ENCODE measurements at places on chromosomes 2 and 18. TPM values are rescaled to one million over a fixed set of nuclear protein-coding genes. Genes with fewer than 3 reads are reported as not detected.

The BCL11A gene
- polyA plus RNA-seq: 186 TPM

The FAP gene
- not detected for polyA plus RNA-seq

The TRIM54 gene
- polyA plus RNA-seq: not detected

The DNAJC5G gene
- polyA plus RNA-seq: not detected

The EPHA4 gene
- 8.8 TPM for polyA plus RNA-seq

The UPP2 gene
- polyA plus RNA-seq: not detected

DNA sequence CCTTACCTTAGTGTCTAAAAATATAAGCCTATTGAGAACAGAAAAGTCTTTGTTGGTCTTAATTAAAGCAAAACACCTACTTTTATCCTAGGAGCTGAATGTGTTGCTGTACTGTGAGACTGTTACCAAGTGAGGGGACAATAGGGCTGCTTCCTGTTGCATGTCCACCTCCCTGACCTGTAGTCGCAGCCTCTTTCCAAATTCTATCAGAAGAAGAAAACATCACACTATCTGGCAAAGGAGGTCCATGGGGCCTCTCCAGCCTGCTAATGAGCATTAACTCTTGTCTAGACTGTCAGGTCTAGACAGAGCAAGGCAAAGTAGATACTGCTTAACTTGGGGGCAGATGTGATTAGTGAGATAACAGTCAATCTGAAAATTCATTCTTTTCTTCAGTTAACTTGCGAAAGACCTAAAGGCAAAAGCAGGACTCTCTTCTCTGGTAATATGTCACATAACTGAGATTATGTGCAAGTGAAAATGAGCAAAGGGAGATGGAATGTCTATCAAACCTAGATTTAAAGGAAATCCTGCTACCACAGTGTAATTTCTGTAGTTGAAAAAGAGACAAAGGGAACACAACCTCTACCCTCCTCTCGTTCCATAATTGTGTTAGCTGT, 66.9 kb downstream of the CDH20 start:
- H3K27me3 ChIP-seq: peaks cover 7% of the 10 kb centered on the region
- no peak overlapping the region for H3K27ac ChIP-seq
- H3K4me1 ChIP-seq: no peaks in the 10 kb centered on the region

DNA sequence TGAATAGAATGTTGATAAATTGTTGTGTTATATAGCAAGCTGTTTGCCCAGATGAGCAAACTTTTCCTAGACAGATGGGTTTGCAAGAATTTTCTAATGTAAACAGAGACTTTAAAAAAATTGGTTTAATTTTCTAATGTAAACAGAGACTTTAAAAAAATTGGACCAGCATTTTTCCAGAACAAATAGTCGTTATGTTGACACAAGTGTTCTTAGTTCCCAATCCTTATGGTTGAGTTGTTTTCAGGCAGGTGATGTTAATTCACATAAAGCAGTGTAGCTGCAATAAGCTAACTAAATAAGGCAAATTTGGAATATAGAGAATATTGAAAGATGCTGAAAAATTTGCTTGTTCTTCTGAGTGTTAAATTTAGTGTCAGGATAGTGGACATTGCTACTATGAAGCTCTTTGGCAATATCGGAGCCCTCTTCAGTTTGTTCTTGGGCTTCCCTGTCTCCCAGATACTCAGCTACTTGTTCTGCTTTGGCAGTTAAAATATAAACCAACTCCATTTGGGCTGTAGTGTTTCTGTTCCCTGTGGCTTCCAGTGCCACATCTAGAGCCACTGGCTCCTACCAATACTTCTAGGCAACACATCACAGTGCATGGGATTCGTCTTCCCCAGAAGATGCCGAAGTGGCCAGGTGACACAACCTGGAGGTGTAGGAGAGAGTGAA, 105.7 kb downstream of the DYNAP start:
- H3K4me1 ChIP-seq: no peaks in the 10 kb centered on the region
- H3K36me3 ChIP-seq: no peaks in the 10 kb centered on the region
- DNase-seq: no peak

DNA sequence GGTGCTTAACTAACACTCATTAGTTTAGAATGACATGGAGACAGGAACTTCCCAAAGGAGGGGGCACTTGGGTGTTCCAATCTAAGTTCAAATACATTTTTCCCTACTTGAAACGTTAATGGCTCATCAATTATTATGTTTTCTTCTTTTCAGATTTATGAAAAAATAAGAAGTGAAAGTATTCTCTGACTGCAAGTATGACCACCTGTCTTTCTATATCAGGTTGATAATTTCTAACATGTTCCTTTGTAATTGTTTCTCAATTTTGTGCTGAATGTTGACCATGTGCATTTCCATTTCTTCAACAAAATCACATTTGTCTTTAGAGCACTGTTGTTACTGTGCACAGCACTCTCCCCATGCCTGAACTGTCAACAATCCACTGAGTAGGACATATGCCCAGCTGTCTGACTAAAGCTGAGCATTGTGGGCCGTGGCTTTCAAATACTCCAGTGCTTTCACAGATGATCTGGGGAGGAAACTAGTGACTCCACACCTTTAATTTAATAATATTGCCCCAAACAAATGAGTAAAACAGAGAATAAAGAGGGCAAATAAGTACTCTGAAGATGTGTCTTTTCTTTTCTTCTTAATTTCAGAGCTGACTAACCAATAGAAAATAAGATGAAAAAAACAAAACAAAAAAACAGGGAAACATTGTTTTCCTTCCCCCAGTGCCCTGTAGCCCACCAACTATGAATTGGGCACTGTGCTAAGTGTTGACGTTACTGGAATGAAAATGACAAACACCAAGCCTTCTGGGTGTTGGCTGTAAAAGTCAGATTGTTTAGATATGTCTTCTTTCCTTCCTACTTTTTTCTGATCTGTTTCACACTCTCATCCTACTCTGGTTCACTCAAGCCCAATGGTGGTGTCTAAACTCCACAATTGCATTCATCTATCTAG, 16.0 kb downstream of the LANCL1 start:
- no peak for DNase-seq
- peaks cover 71% of the 10 kb centered on the region for H3K4me1 ChIP-seq
- H3K4me3 ChIP-seq: peak overlapping the region; percentile 62
- H3K36me3 ChIP-seq: peaks cover 18% of the 10 kb centered on the region

- H3K4me1 ChIP-seq: no peaks in the 10 kb centered on the region
- no peak for DNase-seq
- no peak overlapping the region for H3K4me3 ChIP-seq
- no peaks in the 10 kb centered on the region for H3K27me3 ChIP-seq
Measured at GRCh38 chr18:64287926-64288325, 139.0 kb upstream of the LINC00305 start.

GRCh38 chr2:234983011-234983726, 31.4 kb downstream of the SH3BP4 start:
- H3K27ac ChIP-seq: no peak overlapping the region
- peaks cover 15% of the 10 kb centered on the region for H3K27me3 ChIP-seq
- H3K36me3 ChIP-seq: no peaks in the 10 kb centered on the region
- H3K4me3 ChIP-seq: no peak overlapping the region

DNA sequence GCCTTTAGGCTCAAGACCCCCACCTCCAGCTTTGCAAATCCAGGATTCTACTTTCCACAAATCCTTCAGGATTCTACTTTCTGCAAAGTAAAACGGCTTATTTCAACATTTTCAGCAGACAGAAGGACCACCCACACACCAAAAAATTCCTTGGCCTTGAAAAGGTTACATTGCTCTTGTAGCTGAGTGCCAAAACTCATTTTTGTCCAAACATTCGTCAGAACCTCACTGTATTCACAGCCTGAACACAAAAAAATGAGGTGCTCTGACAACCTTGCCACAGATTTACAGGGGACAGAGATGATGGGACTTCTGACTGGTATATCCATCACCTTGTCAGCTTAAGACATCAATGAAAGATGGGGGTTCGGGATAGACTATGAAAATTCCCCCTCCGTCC, 63.0 kb upstream of the COX7A2L start:
- no peak overlapping the region for H3K4me3 ChIP-seq
- H3K36me3 ChIP-seq: no peaks in the 10 kb centered on the region
- H3K27ac ChIP-seq: no peak overlapping the region

DNA sequence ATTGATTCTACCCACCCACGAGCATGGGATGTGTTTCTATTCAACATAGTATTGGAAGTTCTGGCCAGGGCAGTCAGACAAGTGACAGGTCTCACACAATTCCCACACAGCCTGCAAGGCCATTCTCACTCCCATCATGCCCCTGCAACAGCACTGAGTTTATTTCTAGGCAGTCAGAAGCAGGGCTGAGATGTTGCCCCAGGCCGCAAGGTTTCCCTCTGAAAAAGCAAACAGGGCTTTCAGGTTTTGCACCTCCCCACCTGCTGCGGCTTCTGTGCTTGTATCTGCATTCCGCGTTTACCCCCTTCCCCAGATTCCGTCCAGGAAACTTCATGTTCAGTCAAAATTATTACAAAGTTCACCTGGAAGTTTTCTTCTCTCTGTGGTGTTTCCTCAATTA, 9.4 kb upstream of the TACR1 start:
- DNase-seq: no peak
- peaks cover 14% of the 10 kb centered on the region for H3K4me1 ChIP-seq
- H3K27me3 ChIP-seq: peaks cover 18% of the 10 kb centered on the region

DNA sequence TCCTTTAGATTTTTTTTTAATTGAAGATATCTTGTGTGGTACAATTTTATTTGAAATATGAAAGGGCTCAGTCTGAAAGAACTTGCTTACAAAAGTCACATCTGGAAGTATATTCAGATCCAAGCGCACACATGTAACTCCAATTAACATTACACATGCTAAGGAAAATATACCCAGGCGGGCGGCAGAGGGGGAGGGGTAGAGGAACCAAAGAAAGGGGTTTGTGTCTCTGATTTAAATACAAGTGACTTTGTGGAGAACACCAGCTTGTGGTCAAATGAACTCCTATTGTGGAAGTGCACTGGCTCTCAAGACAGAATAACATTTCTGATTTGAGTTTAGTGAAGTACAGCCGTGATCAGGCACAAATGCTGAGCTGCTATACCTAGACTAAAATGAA, 280.2 kb upstream of the SOX11 start:
- no peak overlapping the region for H3K4me3 ChIP-seq
- DNase-seq: no peak
- H3K4me1 ChIP-seq: no peaks in the 10 kb centered on the region
- H3K36me3 ChIP-seq: no peaks in the 10 kb centered on the region
- no peak overlapping the region for H3K27ac ChIP-seq

- no peaks in the 10 kb centered on the region for H3K36me3 ChIP-seq
- H3K4me3 ChIP-seq: no peak overlapping the region
- DNase-seq: no peak
Measured at GRCh38 chr2:35428548-35428947, 927.0 kb upstream of the CRIM1 start.

DNA sequence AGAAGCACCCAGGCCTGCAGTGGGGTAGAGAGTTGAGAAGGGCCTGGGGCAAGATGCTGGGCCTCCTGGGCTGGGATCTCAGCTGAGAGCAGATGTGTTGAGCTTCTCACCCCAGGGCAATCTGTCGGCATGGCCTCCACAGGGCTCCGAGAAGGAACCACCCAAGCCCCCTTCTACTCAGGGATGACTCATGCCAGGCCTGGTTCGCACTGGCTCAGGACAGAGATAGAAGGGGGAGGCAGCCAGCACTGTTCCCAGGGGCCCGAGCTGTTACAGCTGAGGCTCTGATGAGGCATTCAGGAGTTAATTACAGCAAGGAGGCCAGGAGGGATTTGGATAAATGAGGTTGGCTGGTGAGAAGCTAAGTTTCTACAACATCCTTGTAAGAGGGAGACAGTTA, 62.5 kb downstream of the CENPO start:
- H3K27me3 ChIP-seq: no peaks in the 10 kb centered on the region
- H3K36me3 ChIP-seq: peaks cover 7% of the 10 kb centered on the region
- DNase-seq: no peak
- no peak overlapping the region for H3K27ac ChIP-seq
- H3K4me3 ChIP-seq: no peak overlapping the region

DNA sequence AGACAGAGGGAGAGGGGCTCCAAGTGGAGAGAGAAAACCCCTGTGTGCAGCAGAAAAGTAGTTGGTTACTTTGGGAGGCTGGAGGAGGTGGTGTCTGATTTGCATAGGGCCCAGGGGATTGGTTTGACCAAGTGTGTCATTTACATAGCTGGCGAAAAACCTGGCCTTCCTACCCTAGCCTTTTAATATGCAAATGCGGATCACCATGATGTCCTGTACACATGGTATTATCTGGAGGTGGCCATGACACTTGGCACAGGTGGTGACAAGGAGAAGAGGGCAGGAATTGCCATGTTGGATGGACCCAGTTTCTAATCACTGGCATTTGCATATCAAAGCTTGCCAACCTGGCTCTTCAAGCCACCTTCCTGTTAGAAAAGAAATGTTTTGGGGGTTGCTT, 120.8 kb upstream of the CHAC2 start:
- peaks cover 3% of the 10 kb centered on the region for H3K36me3 ChIP-seq
- DNase-seq: no peak
- H3K27ac ChIP-seq: no peak overlapping the region
- H3K4me1 ChIP-seq: no peaks in the 10 kb centered on the region

DNA sequence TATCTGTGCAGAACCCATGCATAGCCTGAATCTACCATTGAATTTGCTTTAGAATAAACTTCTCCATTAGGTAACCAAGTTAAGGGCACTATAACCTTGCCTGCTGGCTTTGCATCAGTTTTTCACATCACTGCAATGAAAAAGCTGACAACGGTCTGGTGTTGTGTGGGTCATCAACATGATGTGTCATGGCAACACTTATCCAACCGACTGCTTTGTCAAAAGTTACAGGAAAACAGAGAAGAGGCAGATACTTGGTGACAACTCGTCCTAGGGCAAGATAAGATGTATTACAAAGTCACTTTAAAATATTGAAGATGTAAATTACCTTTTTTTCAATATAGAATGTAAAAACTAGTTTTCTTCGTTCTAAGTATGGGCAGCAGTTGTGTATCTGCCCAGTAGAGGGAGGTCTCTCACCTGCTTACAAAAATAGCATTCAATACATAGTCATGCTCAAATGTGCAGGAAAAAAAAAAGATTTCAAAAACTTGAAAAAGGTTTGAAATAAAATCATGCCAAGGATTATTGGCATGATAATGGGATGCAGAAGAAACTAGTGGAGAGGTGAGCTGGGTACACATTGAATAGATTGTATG, 96.3 kb downstream of the EVA1A start:
- peaks cover 23% of the 10 kb centered on the region for H3K27me3 ChIP-seq
- no peaks in the 10 kb centered on the region for H3K36me3 ChIP-seq
- DNase-seq: no peak
- no peaks in the 10 kb centered on the region for H3K4me1 ChIP-seq

All from naive B cell (primary cell).